Tongue (tissue), 3 donors: ENCODE measurements at places on chromosomes 3 and 15. TPM values are rescaled to one million over a fixed set of nuclear protein-coding genes. Genes with fewer than 3 reads are reported as not detected.
A peak's percentile ranks its signal among the peaks of the same experiment; 100 is the strongest.

GRCh38 chr15:48976444-48977088 is 12.8 kb upstream of the SHC4 start:
- DNase-seq, result no peak

DNA sequence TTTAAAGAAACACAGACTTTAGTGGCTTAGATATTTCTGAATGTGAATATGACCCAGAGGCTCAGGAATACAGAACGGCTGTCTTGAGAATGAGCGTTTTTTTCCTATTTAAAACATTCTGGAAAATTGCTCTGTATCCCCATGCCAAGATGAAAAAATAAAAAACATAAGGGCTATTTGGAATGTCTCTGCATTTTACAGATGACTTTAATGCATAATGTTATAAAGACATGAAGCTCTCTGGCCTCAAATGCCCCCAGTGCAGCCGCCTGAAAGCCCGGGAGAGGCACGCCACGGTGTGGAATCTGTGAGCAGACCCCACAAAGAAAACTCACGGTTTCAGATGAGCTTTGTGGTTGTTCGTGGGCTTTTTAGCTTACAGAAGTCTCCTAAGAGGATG is 322.5 kb upstream of the ICE2 start:
- DNase-seq, result peak; percentile 63

DNA sequence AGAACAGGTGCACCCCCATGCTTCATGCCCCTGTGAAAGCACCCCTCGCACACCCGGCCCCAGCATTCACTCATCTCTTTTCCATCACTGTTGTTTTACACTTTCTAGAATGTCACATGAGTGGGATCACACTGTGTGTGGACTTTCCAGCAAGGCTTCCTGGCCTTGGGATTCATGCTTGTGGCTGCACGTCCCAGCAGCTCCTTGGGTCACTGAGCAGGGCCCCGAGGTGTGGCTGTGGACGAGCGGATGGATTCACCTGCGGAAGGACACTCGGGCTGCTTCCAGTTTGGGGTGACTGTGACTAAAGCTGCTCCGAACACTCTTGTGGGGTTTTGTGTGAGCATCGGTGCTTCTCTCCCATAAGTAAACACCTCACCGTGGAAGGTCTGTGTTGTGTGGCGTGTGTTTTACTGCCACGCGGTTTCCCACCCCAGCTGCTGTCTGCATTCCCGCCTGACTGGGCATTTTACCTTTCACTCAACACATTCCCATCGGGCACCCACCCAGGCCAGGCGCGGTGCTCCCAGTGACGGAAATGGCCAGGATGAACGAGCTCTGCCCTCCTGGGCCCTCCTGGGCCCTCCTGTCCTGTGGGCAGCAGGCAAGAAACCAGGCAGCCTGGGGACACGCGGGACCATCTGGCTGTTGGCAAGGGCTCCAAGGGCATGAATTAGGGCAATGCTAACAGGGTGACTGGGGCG is 41.4 kb downstream of the DNAJB8 start:
- DNase-seq, result no peak

- DNase-seq, result peak; percentile 19
Measured at GRCh38 chr3:143604402-143605185, 243.7 kb downstream of the SLC9A9 start.

GRCh38 chr3:29581311-29581710 is 300.4 kb downstream of the RBMS3 start:
- DNase-seq, result no peak

DNA sequence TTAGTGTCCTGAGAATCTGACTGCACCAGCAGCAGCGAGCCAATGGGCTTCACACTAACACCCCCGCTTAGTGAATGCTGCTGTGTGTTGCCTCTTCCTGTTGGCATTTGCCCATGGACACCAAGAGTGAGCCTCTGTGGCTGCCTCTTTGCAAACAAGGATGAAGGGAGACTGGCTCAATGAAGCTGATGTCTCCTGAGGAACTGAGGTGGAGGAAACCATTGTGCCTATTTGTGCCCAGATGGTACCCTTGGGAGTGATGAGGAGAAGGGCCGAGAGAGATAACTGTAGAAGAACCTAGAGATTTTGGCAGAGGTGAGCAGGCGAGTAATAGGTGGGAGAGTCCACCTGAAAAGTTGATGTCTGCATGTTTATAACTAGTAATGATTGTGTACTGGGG is 51.2 kb downstream of the IL20RB start:
- DNase-seq, result no peak

- DNase-seq, result peak; percentile 47
Measured at GRCh38 chr3:123758081-123758564, 126.0 kb downstream of the MYLK start.

- DNase-seq, result no peak
Measured at GRCh38 chr15:100948430-100948762, 29.2 kb downstream of the LRRK1 start.

GRCh38 chr3:151321526-151321925 is 4.9 kb upstream of the GPR87 start:
- no peak for DNase-seq

DNA sequence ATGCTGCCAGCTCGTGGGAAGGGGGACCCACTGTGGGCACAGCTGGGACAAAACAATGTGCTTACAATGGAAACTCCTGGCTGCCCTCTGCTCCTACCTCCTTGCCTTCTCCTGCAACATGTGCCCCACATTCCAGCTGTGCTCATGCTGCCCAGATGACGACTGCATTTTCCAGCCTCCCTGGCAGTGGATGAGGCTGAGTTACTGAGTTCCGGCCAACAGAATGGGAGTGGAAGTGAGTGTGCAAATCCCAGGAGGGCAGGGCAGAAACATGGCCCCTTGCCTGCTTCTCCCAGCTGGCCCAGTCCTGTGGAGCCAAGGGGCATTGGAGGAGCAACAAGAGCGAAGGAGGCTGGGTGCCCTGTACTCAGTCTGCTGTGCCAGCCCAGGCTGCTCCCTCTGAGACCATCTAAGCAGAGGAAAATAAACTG is 17.1 kb downstream of the KLF15 start:
- DNase-seq, result peak; percentile 39

GRCh38 chr3:14879211-14879874 is 60.6 kb downstream of the FGD5 start:
- peak; percentile 49 for DNase-seq

DNA sequence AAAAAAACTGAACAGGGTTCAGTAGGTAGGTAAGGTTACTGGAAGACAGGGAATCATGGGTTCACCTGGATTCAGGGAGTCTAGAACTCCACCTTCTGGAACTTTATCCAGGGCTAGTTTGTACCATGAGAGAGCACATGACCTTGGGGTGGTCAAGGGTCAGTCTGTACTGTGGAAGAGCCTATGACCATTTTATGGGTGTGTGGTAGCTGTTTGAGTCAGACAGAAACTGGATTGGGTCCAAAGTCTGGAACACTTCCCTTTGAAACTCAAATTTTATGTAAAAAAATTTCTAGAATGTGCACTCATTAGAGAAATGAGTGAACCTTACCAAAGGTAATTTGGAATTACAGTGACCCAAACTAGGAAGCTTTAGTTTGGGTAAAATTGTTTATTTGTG is 486.0 kb upstream of the AGTR1 start:
- no peak for DNase-seq

DNA sequence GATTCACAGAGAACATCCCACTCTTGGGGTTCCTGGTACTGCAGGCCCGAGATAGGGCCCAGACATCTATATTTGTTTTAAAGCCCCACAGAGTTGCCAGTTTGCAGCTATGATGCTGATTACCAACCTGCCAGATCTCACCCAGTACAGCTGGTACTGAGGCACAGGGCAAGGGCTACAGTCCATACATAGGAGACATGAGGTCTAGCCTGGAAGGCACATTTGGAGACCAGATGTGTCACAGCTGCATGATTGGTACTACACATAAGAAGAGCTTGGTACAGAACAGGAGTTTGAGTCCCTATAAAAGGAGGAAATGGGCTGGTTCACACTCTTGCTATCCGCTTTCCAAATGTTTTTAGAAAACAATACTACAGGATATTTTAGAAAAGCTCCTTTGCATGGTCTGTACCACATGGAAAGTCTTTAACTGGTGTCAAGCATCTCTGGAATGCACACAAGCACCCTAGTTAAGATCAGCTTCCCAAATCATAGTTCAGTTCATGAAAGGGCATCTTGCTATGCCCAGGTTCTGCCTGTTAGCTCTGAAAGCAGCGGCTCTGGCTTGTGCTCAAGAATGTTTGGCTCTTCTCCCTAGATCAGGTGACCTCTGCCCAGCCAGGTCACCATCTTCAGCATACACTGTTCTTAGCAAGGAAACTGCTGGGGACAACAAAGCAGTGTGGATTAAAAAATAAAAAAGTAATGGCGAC is 20.6 kb downstream of the MTMR14 start:
- no peak for DNase-seq

DNA sequence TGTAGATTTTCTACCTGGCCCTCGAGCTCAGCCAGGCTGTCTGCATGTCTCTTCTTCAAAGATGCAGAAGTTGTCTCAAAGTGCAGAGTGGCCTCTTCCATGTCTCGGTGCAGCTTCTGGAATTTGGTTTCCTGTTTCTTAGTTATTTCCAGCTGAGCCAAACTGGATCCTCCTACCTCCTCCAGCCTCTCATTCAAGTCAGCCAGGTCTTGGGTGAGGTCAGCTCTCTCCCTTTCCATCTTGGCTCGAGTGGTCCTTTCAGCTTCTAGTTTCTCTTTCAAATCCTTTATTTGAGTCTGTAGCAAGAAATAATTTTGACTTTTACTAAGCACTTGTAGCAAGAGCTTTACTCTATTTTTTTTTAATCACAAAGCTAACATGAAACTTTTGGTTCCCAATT is 81.8 kb downstream of the MYH15 start:
- peak; percentile 22 for DNase-seq

DNA sequence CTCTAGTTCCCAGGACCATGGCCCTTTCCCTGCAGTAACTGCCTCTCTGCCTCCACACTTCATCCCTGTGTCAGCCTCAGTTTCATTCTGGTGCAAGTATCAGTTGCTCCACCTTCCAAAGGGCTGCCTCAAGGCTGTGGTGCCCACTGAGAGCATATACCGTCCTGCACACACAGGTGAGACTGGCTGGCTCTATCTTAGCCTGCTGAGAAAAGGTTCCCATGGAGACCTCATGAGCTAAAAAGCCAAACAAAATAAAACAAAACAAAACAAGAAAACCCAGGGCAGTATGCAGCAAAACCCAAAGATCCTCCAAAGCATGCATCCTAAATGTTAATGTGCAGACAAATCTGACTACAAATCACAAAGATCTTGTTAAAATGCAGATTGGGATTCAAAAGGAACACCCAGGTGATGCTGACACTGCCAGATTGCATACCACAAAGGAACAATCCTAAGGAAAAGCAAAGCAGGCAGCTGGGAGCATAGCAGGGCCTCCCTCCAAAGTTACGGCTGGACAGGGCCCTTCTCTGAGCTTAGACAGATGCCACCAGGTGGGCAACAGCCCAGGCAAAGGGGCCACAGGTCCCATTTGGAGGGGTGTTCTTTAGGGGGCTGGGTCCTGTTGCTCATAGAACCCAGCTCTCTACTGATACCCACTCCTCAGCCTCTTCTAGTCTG is 76.3 kb upstream of the SLCO2A1 start:
- no peak for DNase-seq

- peak; percentile 82 for DNase-seq
Measured at GRCh38 chr3:132343018-132343612, 25.9 kb downstream of the ACP3 start.

- DNase-seq, result no peak
Measured at GRCh38 chr3:1792466-1792865, 306.2 kb upstream of the CNTN4 start.

DNA sequence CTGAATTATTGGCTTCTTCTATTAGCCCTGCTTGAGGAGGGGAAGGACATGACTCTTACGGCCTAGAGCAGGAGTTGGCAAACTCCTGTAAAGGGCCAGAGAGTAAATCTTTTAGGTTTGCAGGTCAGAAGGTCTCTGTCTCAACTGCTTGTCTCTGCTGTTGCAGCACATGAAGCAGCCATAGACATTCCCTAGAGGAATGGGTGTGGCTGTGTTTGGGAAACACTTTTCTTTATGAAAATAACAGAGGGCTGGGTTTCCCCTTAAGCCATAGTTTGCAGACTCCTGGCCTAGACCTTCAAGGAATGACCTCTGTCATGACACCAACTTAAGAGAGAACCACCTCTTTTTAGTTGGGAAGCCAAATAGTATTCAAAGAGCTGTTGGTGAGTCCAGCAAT is 10.3 kb downstream of the TRAK1 start:
- DNase-seq, result no peak

DNA sequence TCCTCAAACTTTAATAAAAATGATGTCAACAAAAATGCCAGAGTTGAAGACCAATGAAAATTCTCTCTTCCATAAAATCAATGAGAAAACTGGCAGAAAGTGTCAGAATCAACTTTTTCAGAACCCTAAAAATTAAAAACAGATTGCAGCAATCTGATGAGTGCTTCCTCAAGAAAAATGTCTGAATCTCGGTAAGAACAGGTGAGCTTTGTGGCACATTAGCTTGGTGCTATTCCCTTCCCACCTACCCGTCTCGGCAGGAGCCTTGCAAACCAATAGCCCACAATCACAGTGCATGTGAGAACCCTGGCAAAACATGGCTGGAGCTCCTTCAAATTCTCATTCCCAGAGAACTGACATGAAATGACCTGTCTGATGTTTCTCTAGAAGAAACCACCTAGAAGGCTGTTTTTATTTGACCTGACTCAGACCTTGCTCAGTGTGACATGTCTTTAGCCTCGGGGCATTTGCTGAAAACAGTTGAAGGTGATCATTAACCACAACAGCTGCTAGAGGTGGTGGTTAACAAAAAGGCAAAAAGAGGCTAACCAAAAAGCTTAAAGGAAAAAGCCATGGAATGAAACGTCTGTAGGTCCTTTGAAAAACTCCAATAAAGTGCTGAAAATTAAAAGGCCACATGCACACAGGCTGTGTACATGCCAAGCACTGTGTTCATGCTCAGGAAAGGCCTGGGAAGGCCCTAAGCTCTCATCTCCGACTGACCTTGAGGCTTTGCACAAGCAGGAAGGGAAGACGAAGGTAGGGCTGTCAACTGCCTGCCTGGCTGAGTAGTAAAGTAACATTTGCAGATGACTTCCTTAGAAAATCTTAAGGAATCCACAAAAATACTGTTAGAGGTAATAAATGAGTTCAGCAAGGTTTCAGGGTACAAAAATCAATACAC is 253.0 kb upstream of the NSMCE3 start:
- DNase-seq, result no peak

DNA sequence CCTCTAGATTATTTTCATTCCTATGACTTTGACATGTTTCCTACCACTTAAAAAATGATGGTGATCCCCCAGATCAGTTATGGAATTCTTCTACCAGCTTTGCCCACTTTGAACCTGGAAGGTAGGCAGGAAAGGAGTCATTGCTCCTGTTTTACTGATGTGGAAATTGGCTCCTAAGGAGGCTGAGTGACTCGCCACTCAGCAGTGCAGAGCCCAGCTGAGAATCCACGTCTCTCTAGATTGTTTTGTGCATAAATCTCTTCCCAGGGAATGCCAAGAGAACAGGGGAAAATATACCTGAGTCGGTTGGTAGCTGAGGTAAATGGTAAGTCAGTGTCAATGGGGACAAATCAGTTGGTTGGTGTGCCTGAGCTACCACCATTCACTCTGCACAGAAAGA is 4.7 kb downstream of the LTF start:
- DNase-seq, result no peak

GRCh38 chr3:138296639-138297038 is 33.0 kb downstream of the NME9 start:
- no peak for DNase-seq

The IRAK2 gene
- 6.3 TPM for total RNA-seq

The WDR72 gene
- total RNA-seq, result 0.62 TPM

The CAMP gene
- total RNA-seq, result not detected

The BMF gene
- total RNA-seq, result 20.1 TPM

The GALNT15 gene
- 5.5 TPM for total RNA-seq

The CEP97 gene
- 34.9 TPM for total RNA-seq

The SLC12A1 gene
- total RNA-seq, result not detected
